CD4-positive, alpha-beta T cell (primary cell): ENCODE measurements at places on chromosomes 11 and 22. TPM values are rescaled to one million over a fixed set of nuclear protein-coding genes. Genes with fewer than 3 reads are reported as not detected.

The ANKK1 gene
- total RNA-seq: 1.6 TPM

- no peaks in the 10 kb centered on the region for H3K4me1 ChIP-seq
- peaks cover 29% of the 10 kb centered on the region for H3K36me3 ChIP-seq
- DNase-seq: no peak
These were observed 40.9 kb downstream of the TBX1 start for GRCh38 chr22:19801340-19802000.

The EFCAB6 gene
- total RNA-seq: 0.17 TPM

DNA sequence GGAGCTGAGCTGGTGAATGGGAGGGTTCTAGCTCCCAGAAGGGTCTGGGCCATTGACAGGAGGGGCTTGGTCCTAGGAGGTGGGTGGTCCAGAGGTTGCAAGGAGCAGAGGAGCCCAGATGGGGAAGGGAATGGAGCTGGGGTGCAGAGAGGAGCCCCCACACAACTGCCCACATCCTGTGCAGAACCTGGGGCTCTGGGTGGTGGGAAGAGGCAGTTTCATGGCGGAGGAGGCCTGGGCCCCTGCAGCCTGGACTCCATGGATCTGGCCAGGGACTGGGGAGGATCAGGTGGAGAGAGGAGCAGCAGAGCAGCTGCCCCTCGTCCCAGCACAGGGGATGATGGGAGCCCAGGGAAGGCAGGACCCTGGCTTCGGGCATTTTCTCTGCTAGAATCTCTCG lies 963 bp upstream of the ADORA2A start:
- peaks cover 74% of the 10 kb centered on the region for H3K4me1 ChIP-seq
- no peak for DNase-seq
- peak overlapping the region; percentile 70 for H3K4me3 ChIP-seq

The PTPRJ gene
- 28.9 TPM for total RNA-seq

DNA sequence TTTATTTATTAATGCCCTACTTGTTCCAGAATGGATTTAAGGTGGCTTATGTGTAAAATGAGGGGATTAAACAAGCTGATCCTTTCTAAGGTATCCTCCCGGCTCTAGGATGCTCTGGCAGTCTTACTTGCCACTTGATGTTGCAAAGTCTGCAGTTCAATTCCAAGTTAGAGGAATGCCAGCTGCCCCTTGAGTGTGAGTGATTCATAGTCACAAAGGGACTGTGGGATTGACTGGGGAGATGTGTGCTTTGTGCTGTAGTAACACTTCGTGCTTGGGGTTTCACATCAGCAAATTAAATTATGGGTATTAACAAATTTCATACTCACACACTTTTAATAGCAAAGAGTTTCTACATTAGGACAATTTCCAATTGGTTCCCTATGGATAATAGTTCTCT lies 550.8 kb upstream of the CADM1 start:
- no peaks in the 10 kb centered on the region for H3K27me3 ChIP-seq
- DNase-seq: no peak
- H3K36me3 ChIP-seq: no peaks in the 10 kb centered on the region
- no peaks in the 10 kb centered on the region for H3K4me1 ChIP-seq

The OR8D4 gene
- not detected for total RNA-seq

DNA sequence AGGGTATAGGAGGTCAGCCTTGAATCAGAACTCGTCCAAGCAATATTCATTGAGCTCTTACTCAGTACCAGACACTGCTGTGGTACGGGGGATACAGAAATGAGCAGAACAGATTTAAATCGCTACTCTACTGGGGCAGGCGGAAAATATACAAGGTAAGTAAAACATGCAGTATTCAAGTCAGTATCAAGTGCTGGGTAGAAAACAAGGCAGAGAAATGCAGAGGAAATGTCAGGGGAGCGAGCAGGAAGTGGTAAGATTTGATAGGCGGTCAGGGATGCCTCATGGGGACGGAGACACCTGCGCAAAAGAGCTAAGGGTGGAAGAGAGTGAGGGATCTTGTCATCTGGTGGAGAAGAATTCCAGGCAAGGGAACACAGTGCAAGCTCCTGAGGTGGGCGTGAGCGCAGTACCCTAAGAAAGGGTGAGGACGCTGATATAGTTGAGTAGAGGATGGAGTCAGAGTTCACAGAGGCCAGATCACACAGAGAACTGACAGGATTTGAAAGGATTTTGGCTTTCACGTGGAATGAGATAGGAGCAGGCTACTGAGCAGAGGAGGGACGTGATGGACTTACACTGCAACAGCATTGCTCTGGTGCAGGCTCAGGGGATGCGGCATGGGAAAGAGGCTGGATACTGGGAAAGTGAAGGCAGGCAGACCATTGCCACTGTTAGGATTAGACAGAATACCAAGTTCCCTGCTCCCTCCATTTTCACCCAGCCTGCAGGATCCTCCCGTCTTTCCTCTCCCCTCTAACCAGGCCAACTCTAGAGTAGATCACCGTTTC lies 35.8 kb downstream of the SC5D start:
- H3K36me3 ChIP-seq: no peaks in the 10 kb centered on the region
- peak overlapping the region; percentile 2 for H3K4me3 ChIP-seq
- H3K27ac ChIP-seq: peak overlapping the region; percentile 66
- H3K27me3 ChIP-seq: no peaks in the 10 kb centered on the region

The NCR3LG1 gene
- total RNA-seq: 2.4 TPM

The UBQLN3 gene
- total RNA-seq: not detected

DNA sequence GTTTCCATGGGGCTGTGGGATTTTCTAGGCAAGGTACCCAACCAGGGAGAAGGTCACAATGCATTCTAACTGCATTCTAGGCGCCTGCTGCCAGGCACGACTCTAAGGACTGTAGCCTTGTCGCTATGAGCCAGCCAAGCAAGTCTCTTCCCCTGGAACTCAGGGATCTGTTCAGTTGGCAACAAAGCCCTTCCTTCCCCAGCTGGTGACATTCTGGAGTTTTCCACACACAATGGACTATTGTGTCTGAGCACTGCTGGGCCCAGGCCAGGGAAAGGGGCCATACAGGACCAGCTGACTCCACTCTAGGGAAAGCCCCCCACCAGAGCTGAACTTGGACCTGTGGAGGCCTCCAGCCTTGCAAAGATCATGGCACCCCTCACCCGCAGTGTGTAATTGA lies 116.8 kb downstream of the RRAS2 start:
- no peak overlapping the region for H3K4me3 ChIP-seq
- H3K36me3 ChIP-seq: no peaks in the 10 kb centered on the region
- H3K27me3 ChIP-seq: no peaks in the 10 kb centered on the region
- H3K27ac ChIP-seq: no peak overlapping the region
- H3K4me1 ChIP-seq: no peaks in the 10 kb centered on the region
- DNase-seq: no peak

GRCh38 chr22:41939981-41940831 lies 6.7 kb downstream of the CENPM start:
- no peaks in the 10 kb centered on the region for H3K27me3 ChIP-seq
- no peaks in the 10 kb centered on the region for H3K36me3 ChIP-seq
- peak overlapping the region; percentile 45 for H3K4me3 ChIP-seq
- peak overlapping the region; percentile 99 for H3K27ac ChIP-seq

DNA sequence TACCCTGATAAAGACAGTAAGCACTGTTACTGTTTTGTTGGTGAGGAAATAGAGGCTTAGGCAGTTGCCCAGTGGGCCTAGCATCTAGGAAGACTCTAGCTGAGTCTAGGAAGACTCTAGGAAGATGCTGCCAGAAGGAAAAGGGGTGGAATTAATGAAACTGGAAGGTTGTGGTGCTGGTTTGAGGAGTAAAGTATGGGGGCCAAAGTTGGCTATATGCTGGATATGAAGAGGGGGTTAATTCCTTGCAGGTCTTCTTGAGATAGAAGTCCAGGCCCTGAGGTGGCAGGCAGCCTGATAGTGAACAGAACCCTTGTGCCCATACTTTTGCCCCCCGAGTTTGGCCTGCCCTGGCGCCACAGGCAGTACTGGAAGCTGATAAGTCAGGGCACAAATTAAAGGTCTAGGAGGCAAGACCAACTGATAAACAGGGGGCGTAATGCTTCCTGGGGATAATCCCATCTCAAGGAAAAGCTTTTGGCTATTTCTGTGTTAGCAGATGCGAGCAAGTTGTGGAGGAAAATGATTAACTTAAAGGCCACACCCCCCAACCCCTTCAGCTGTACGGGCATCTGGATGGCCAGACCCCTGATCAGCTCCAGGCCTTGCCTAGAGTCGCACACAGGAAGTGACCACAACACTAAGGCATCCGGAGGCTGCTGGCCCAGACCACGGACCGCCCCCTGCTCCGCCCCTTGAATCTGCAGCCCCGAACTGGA lies 3.1 kb downstream of the ILK start:
- H3K36me3 ChIP-seq: peaks cover 38% of the 10 kb centered on the region
- H3K4me3 ChIP-seq: no peak overlapping the region
- peak overlapping the region; percentile 56 for H3K27ac ChIP-seq
- peak; percentile 37 for DNase-seq
